ENCODE measurements at places on chromosomes 6 and 20.

DNA sequence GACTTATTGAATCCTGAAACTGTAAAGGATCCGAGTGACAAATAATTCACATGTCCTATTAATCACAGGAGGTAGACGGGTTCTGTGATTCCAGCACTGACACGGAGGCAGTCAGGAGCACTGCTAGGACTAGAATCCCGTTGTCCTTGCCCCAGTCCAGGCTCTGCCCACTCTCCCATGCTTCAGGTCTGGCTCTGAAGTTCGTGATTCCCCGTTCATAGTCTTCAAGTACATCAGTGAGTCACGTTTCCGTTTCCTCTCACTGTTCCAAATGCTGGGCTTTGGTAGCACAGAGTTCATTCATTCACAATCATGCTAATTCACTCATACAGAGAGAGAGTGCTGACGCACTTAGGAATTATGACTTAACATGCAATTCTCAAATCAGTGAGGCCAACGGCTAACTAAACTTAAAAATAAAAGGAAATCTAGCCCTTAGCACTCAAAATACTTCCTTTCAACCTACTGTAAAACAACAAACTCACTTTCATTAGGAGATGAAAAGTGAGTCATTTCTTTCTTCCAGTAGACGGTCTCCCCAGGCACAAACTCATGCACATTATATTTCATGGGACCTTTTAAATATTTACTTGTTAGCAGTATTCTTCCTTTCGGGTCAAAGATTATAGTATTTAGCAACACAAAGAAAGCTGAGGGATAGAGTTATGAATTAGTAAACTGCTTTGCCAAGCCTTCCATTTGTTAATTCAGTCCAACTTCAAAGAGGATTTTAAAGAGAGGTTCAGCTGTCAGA is 94.0 kb upstream of the NHSL1 start:
- peak; percentile 78 for DNase-seq

DNA sequence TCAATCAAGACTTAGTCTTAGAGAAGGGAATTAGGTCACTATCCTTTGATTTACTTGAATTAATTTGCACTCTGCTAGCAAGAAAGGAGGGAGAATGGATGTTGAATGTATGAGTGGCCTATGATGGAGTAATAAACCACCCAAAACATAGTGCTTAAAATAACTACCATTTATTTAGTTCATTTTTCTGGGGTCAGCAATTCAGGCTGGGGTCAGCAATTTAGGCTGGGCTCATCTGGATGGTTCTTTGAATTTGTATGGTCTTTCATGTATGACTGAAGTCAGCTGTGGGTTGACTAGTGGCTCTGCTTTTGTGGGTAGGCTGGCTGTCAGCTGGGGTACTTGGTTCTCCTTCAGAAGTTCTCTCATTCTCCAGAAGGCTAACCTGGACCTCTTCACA is 21.0 kb upstream of the LAMA4 start:
- no peak for DNase-seq

GRCh38 chr20:48596334-48596898 is 231.4 kb downstream of the PREX1 start:
- no peak for DNase-seq

GRCh38 chr6:2543321-2543720 is 207.4 kb downstream of the MYLK4 start:
- DNase-seq, result no peak

- no peak for DNase-seq
These were observed 1303.8 kb upstream of the ADGRB3 start for GRCh38 chr6:67331304-67331703.

- no peak for DNase-seq
These were observed 199.2 kb upstream of the CDH4 start for GRCh38 chr20:61052776-61053442.

Measured in brain pericyte (primary cell).